Hematopoietic multipotent progenitor cell treated with erythropoietin and hydrocortisone succinate and interleukin-3 and kit ligand, for 8 days (in vitro differentiated cells): ENCODE measurements at places on chromosomes 1 and 21.

GRCh38 chr1:56645677-56646305, 677 bp downstream of the PRKAA2 start:
- DNase-seq: no peak

- no peak for DNase-seq
Measured at GRCh38 chr1:220227393-220227792, 44.9 kb downstream of the RAB3GAP2 start.

GRCh38 chr1:202018468-202019234, 8.3 kb downstream of the ELF3 start:
- peak; percentile 45 for DNase-seq

DNA sequence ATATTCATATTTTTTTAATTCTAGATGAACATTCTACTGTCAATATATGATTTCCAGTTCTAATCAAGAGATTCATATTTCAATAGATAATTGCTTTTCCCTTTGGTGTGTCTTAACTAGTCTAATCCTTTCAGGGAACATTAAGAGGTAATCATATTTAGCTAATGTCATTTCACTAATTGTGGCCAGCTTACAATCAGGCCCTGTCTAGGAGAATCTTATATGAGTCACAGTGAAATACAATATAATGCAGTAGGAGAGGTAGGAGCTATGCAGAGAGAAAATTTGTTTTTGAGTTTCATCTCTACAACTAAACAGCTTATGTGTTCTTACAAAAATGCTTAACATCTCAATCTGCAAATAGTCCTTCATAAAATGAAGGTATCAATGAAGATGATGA, 85.9 kb downstream of the DPYD start:
- DNase-seq: no peak

- no peak for DNase-seq
Measured at GRCh38 chr1:11157867-11158266, 31.3 kb upstream of the ANGPTL7 start.

GRCh38 chr1:23837908-23838307, 12.7 kb upstream of the HMGCL start:
- DNase-seq: no peak

GRCh38 chr1:27589841-27590426, 14.0 kb downstream of the AHDC1 start:
- no peak for DNase-seq

GRCh38 chr1:41672173-41672572, 187.7 kb upstream of the EDN2 start:
- DNase-seq: no peak

- DNase-seq: no peak
Measured at GRCh38 chr1:54237586-54237985, 37.6 kb downstream of the MRPL37 start.

DNA sequence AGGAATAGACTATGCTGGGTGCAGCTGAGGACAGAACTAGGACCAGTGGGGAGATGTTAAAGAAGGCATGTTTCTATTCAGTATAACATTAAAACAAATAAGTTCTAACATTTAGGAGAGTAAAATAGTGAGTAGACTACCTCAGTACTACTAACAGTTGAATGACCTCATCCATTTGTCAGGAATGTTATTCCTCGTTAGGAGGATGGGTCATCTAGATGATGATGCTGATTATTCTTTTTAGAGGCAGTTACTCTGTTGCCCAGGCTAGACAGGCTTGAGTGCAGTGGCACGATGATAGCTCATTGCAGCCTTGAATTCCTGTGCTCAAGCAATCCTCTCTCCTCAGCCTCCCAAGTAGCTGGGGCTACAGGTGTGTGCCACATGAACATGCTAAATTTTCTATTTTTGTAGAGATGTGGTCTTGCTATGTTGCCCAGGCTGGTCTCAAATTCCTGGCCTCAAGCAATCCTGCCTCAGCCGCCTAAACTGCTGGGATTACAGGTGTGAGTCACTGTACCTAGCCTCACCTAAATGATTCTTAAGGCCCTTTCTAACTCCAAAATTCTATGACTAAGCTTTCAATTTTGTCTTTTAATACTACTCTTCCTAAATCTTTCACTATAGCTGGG, 9.3 kb downstream of the EEIG2 start:
- DNase-seq: no peak

- DNase-seq: no peak
Measured at GRCh38 chr1:204319462-204319861, 40.3 kb downstream of the PLEKHA6 start.

- no peak for DNase-seq
Measured at GRCh38 chr1:161398900-161399256, 31.2 kb upstream of the CFAP126 start.

GRCh38 chr1:206451134-206451686, 19.1 kb upstream of the IKBKE start:
- no peak for DNase-seq
